Eye (tissue), 1 donor: ENCODE measurements at places on chromosomes 16 and 17.

DNA sequence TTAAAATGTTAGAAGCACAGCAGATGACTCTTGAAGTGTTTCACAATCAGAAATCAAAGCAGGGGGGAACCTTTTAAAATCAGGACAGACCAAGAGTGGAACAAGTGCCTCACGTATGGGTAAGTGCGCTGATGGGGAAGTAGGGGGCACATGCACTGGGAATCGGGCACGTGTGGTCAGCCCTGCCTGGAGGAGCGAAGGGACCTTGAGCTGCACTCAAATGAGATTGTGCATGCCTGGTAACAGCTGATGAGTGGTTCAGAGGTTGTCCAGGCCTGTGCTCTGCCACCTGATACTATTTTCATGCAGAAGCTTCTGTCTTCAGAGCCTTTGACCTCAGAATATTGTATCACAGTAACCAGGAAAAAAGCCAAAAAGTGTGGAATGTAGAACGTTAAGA lies 13.7 kb upstream of the XYLT2 start:
- peak; percentile 48 for DNase-seq

DNA sequence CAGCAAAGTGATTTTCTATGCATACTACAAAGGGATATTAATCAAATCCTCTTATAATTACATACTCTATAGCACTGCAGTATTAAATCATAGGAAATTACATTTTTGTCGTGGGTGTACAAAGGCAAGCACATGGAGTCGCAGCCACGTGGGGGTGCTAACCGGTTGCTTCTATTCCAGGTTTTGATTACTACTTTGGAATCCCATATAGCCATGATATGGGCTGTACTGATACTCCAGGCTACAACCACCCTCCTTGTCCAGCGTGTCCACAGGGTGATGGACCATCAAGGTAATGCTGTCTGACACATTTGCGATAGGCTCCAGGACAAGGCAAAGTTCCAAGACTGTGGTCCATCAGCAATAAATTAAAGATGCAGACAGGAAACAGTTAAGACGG lies 60.1 kb downstream of the ARSG start:
- DNase-seq: peak; percentile 30

GRCh38 chr17:74833501-74834377 lies 25.9 kb downstream of the GRIN2C start:
- peak; percentile 89 for DNase-seq

GRCh38 chr16:22285080-22285479 lies 12.1 kb upstream of the POLR3E start:
- peak; percentile 60 for DNase-seq

- no peak for DNase-seq
Observed at GRCh38 chr17:43822570-43823190, 10.3 kb downstream of the MPP3 start.

GRCh38 chr16:8108991-8109509 lies 481.3 kb downstream of the TMEM114 start:
- DNase-seq: no peak

DNA sequence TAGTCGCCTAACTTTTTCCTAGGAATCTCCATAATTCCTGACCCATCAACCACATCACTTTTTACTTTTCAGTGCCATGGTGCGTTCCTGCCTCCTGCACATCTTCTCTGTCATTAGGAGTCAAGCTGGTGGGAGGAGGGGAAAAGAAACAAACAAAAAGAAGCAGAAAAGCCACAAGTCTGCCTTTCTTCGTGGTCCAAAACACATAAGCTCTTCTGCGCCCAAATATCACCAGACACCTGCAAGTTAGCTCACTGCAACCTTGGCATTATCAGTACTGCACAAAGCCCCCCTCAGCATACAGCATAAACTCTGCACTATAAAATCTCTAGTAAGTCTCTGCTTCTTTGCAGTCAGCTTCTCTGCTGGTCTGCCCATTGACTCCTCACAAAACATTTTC lies 295.3 kb downstream of the HS3ST3B1 start:
- no peak for DNase-seq

DNA sequence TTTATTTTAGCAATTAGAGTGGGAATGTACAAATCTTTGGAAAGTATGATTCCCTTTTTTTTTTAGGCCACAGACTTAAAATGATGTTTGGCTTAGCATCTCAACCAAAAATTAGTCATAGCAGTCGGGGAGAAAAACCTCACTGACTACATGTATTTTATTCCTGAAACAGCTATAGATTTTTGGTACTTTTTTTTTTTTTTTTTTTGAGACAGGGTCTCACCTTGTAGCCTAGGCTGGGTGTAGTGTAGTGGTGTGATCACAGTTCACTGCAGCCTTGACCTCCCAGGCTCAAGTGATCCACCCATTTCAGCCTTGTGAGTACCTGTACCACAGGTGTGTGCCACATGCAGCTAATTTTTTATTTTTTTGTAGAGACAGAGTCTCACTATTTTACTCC lies 23.4 kb downstream of the RNFT1 start:
- no peak for DNase-seq

DNA sequence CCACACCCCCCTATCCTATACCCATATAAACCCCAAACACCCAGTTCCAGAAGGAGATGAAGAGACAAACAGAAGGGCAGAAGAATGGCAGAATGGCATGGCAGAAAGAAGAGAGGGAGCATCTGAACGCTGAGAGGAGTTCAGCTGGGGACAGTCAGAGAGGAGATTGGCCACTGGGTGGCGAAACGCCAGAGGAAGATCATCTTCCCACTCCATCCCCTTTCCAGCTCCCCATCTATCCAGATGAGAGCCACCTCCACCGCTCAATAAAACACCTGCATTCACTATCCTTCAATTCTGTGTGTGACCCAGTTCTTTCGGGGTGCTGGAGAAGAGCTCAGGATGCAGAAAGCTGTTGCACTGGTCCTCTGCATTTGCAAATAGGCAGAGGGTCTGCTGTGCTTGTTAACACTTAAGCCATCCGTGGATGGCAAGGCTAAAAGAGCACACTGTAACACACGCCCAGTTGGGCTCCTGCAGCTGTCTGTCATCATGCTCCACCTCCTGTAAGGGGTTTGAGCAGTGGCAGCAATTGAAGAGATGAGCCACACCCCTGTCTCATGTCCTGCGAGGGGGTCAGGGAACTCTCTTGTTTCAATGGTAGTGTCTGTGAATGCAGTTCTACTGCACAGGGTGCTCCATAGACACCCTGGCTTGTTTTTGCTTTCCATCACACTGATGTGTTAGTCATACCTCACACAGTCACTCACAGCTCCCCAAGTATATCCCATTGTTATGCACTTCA lies 1034.8 kb upstream of the RBFOX1 start:
- DNase-seq: no peak

DNA sequence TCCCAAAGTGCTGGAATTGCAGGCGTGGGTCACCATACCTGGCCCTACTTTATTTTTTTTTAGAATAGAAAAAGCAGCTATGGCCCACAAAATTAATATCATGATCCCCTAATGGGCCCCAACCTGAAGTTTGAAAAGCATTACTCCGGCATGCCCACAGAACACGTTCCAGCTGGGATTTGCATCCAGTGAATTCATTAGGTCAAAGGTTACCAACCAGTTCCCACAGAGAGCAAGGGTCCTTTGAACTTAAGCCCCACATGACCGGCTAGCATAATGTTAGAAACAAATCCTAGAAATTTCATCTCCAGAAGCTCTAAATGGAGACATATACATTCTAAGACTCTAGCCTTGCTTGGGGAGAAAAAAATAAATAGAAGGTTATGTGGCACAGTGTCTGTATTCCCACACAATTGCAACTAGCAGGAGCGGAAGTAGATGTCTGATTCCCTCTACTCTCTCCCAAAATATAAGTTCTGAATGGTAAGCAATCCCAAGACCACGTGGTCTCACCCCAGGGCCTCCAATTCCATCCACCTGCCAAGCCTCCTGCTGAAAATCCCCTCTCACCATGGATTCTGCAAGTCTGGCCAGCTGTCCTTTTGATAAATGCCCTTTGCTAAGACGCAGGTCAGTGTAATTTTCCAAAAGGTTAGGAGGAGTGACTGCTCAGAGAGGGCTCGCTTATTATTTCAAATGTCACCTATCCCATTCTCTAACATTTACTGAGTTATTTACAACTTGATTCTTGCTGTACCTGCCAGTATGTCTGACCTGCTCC lies 395.8 kb downstream of the NPIPA8 start:
- no peak for DNase-seq

DNA sequence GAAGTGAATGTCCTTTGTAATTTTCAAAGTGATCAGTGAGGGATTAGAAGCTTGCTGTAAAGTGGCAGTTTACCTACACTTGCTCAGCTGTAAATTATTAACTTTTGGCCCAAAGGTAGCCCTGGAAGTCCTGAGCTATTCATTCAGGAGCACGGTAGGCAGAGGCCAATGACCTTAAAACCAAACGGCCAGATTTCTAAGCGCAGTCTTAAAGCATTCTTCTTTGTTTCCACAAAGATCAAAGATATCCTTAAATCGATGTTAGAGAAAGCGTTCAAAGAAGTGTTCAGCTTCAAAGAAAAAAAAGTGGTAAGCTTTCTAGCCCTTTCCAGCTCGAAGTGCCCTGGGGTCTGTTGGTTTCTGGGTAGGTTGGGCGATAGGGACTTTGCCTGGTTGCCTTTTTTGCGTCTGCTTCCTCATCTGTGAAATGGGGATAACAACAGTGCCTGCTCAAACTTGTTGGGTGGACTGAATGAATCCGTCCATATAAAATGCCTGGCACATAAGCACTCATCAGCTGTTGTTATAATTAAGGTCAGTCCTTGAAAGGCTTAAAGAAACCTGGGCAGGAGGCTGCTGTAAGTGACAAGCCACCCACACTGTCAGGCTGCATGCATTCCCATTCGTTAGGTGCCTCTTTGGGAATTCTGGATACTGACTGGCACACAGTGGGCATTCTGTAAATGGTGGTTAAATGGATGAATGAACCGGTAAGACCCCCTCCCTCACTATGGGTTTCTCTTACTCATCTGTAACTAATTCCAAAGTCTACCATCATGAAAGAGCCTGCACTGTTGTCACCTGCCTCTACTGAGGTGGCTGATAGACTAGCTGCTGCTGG lies 113.2 kb downstream of the PRKCA start:
- no peak for DNase-seq

DNA sequence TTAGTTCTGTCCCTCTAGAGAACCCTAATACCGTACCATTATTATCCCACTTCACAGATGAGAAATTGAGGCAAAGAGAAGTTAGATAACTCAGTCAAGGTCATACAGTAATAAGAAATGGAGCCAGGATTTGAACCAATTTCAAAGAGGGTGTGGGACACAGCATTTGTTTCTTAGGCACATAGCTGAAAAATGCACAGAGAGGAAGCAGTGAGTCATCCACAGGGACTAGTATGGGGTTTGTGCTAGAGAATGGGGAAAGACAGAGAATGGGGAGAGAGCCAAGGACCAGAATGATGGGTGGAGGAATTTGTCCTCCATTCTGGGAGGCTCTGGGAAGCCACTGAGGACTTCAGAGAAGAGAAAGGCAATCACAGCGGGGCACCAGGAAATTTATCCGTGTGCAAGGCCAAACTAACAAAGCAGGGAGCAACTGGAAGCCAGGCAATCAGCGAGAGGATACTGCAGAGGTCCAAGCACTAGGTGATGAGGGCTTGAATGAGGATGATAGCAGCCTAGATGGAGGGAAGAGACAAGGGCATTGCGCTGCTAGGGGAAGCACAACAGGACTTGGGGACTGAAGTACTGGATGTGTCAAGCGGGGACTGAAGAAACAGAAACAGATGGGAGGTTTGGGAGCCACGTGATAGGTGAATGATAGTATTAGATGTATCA lies 78.1 kb upstream of the ZFHX3 start:
- DNase-seq: no peak

DNA sequence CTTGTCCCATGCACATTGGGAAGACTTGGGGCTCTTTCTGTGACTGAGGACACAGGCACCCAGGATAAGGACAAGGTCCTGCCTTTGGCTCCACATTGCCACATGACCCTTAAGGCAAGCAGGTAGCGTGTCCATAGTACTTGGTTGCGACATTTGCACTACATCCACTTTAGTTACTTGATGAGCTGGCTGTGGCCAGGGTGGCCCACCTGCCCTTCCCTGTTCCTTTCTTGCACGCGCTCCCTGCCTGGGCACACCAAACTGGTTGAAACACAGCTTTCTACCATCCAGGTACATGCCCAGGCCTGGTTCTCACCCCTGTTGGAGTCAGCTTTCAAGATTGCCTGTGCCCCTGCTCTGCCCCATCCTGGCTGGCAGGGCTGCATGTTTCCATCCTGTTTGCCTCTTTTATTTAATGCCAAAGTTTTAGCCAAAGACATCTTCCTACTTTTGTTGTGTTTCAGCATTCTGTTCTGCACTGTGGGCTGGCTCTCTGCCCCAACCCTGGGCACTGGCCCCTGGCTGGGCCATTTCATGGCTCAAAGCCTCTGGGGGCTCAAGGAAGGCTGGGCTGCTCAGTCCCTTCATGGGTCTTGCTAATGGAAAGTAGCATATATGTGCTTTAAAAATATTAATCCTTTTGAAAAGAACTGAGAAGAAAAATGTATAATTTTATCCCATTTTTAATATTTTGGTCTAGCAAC lies 3.2 kb downstream of the B3GNT9 start:
- DNase-seq: no peak

GRCh38 chr17:60390186-60390585 lies 1.7 kb downstream of the USP32 start:
- no peak for DNase-seq

DNA sequence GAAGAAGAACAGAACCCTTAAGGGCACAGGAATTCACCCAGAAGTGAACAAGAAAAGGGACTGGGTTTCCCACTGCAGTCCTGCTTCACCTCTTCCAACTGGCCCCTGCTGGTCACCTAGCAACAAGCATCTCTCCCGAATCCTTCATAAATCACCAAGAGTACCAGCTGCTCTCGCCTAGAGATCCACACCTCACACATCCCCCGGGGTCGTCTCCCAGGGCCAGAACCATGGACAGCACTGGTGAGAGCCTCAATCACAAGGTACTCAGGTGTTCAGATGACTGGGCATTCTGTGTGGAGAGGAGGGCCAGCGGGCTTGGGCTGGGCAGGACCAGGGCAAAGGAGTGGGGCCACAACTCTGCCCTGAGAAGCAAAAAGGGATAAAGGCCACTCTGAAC lies 65.9 kb downstream of the CCT6B start:
- peak; percentile 40 for DNase-seq

GRCh38 chr16:75679366-75679765 lies 2.6 kb upstream of the CPHXL2 start:
- no peak for DNase-seq

DNA sequence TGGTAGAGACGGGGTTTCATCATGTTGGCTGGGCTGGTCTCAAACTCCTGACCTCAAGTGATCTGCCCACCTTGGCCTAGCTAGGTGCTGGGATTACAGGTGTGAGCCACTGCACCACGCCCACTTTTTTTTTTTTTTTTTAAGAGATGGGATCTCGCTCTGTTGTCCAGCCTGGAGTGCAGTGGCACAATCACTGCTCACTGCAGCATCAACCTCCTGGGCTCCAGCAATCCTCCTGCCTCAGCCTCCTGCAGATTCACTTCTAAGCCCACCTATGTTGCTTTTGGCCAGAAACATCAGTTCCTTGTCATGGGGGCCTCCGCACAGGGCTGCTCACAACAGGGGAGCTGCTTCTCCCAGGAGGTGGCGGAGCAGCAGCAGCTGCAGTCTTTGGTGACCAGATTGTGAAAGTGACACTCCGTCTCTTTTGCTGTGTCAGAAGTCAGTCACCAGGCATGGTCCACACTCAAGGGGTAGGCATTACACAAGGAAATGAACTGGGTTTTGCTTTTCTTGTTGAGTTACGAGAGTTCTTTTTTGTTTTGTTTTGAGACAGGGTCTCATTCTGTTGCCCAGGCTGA lies 4.5 kb upstream of the NME4 start:
- DNase-seq: no peak
